ENCODE measurements at places on chromosomes 16 and 17. TPM values are rescaled to one million over a fixed set of nuclear protein-coding genes. Genes with fewer than 3 reads are reported as not detected.

DNA sequence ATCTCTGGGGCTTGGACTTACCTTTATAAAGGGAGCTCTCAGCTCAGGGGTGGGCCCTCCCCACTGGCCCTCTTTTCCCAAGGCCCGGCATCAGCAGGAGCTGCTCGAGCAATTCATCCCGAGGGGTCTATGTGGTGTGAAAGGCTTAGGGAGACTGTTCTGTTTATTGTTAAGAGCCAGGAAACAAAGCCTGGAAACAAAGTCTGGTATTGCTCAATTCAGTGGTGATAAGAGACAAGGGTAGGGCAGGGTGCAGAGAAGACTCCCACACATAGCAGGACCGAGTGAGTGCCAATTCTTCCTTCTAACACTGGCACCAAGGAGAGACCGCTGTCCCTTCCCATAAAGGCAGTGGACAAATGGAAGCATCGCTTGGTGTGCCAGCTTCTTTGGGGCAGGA lies 750.7 kb downstream of the KCNJ18 start:
- no peaks in the 10 kb centered on the region for H3K27me3 ChIP-seq
- no peaks in the 10 kb centered on the region for H3K4me1 ChIP-seq
- DNase-seq, result no peak

DNA sequence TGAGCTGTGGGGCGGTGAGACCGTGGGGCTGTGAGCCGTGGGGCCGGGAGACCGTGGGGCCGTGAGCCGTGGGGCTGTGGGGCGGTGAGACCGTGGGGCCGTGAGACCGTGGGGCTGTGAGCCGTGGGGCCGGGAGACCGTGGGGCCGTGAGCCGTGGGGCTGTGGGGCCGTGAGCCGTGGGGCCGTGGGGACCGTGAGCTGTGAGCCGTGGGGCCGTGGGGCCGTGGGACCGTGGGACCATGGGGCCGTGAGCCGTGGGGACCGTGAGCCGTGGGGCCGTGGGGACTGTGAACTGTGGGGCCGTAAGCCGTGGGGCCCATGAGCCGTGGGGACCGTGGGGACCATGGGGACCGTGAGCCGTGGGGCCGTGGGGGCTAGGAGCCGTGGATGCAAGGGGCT lies 24.6 kb upstream of the PVALEF start:
- no peaks in the 10 kb centered on the region for H3K36me3 ChIP-seq
- H3K4me3 ChIP-seq, result no peak overlapping the region
- no peak overlapping the region for H3K27ac ChIP-seq

- DNase-seq, result no peak
- no peak within 1 kb of the TSS for H3K4me3 ChIP-seq
- no peaks in the 10 kb centered on the region for H3K27me3 ChIP-seq
- no peak within 1 kb of the TSS for H3K27ac ChIP-seq
- no peaks in the 10 kb centered on the region for H3K36me3 ChIP-seq
Observed at GRCh38 chr17:49494986-49495841, at the start of gene NGFR. Gene NGFR (plus strand): TSS chr17:49495293. CDS start chr17:49495418, 125 bp downstream.

DNA sequence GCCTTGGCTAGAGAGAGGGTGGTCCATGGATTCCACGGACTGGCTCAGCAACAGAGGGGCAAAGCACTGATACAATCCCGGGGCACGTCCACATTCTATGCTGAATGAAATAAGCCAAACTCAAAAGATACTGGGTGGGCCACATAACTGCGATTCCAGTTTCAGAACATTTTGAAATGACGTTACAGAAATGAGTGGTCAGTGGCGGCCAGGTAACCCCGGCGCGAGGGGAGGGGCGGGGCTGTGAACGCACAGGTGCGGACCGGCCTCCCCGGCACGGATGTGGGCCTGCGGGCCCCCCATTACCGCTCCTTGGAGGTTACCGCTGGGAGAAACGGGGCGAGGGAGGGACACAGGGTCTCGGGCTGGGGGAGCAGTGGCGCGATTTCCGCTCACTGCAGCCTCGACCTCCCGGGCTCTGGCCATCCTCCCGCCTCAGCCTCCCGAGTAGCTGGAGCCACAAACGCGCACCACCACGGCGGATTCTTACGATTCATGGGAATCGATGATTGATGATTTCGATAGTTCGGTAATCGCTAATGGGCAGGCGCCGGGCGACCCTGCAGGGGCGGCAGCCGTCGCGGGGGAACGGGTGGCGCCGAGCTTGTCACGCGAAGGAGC lies 559 bp downstream of the MVD start:
- peak overlapping the region; percentile 66 for H3K4me3 ChIP-seq
- H3K27ac ChIP-seq, result peak overlapping the region; percentile 73
- no peaks in the 10 kb centered on the region for H3K27me3 ChIP-seq
- H3K4me1 ChIP-seq, result peaks cover 22% of the 10 kb centered on the region

- H3K4me3 ChIP-seq, result no peak overlapping the region
- no peak overlapping the region for H3K27ac ChIP-seq
- H3K4me1 ChIP-seq, result peaks cover 44% of the 10 kb centered on the region
- no peaks in the 10 kb centered on the region for H3K36me3 ChIP-seq
Observed at GRCh38 chr17:42682722-42683403, 532 bp downstream of the CNTNAP1 start.

- no peaks in the 10 kb centered on the region for H3K36me3 ChIP-seq
- H3K4me3 ChIP-seq, result no peak overlapping the region
- H3K27ac ChIP-seq, result no peak overlapping the region
Observed at GRCh38 chr17:13575922-13576419, 25.8 kb downstream of the HS3ST3A1 start.

- no peak overlapping the region for H3K4me3 ChIP-seq
- H3K4me1 ChIP-seq, result no peaks in the 10 kb centered on the region
- peaks cover 19% of the 10 kb centered on the region for H3K36me3 ChIP-seq
- no peak for DNase-seq
- H3K27me3 ChIP-seq, result no peaks in the 10 kb centered on the region
Observed at GRCh38 chr16:84082835-84083569, 33.7 kb downstream of the MBTPS1 start.

- no peak for DNase-seq
- H3K27me3 ChIP-seq, result no peaks in the 10 kb centered on the region
- H3K36me3 ChIP-seq, result no peaks in the 10 kb centered on the region
- H3K27ac ChIP-seq, result no peak overlapping the region
Observed at GRCh38 chr16:85394456-85395206, 218.5 kb upstream of the GSE1 start.

- H3K27ac ChIP-seq, result peak overlapping the region; percentile 99
- peaks cover 6% of the 10 kb centered on the region for H3K36me3 ChIP-seq
- H3K27me3 ChIP-seq, result no peaks in the 10 kb centered on the region
- H3K4me3 ChIP-seq, result peak overlapping the region; percentile 90
Observed at GRCh38 chr17:76725580-76726230, 701 bp downstream of the JMJD6 start.

GRCh38 chr17:50204431-50204830 lies 3.0 kb upstream of the COL1A1 start:
- no peak for DNase-seq
- no peaks in the 10 kb centered on the region for H3K36me3 ChIP-seq
- no peaks in the 10 kb centered on the region for H3K27me3 ChIP-seq
- peaks cover 18% of the 10 kb centered on the region for H3K4me1 ChIP-seq
- no peak overlapping the region for H3K4me3 ChIP-seq

DNA sequence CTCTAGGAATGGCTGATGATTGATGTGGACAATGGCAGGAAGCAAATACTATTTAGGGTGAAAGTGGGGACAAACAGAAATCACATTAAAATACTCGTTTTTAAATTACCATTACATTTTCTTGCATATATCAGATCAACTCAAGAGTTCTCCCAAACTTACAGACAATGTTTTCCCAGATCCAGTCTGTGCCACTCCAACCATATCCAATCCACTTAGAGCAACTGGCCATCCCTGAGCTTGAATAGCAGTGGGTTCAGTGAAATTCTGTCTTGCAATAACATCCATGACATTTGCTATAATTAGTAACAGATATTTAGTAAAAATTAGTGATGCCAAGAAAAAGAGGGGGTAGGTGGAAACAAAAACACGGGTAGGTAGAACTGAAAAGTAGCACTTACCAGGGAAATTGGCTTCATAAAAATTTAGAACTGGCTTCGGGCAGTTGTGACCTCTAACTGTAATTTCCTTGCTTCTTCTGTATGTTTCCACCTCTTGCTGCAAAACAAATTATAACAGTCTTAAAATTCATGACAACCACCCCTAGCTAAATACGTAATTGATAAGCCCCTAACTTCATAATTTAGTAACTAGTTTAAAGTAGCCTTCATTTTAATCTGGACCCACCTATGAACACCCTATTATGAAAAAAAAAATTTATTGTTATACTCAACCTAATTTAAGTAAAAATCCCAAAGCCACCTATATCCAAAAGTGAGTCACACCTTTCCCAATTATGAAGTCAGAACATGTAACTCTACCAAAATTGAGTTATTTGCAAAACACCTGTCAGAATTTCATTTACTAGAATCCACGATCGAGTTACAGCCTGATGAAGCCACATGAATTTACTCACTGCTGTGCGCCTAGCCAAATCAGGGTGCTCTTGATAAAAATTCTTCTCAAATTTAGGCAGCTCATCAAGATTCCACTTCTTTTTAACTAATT lies 2.0 kb downstream of the DDX5 start:
- H3K4me1 ChIP-seq, result peaks cover 54% of the 10 kb centered on the region
- H3K27me3 ChIP-seq, result no peaks in the 10 kb centered on the region
- H3K4me3 ChIP-seq, result no peak overlapping the region
- no peak for DNase-seq

GRCh38 chr17:39852239-39852638 lies 11.9 kb downstream of the IKZF3 start:
- H3K36me3 ChIP-seq, result no peaks in the 10 kb centered on the region
- H3K4me1 ChIP-seq, result no peaks in the 10 kb centered on the region
- H3K27me3 ChIP-seq, result no peaks in the 10 kb centered on the region
- no peak overlapping the region for H3K4me3 ChIP-seq
- DNase-seq, result no peak
- no peak overlapping the region for H3K27ac ChIP-seq

- peak overlapping the region; percentile 50 for H3K27ac ChIP-seq
- H3K27me3 ChIP-seq, result no peaks in the 10 kb centered on the region
- peaks cover 14% of the 10 kb centered on the region for H3K4me1 ChIP-seq
- no peak for DNase-seq
Observed at GRCh38 chr17:42585353-42585752, 7.8 kb upstream of the PSMC3IP start.

- no peaks in the 10 kb centered on the region for H3K27me3 ChIP-seq
- H3K4me3 ChIP-seq, result no peak overlapping the region
- H3K36me3 ChIP-seq, result no peaks in the 10 kb centered on the region
- DNase-seq, result no peak
- H3K27ac ChIP-seq, result no peak overlapping the region
Observed at GRCh38 chr16:84844559-84845495, 25.0 kb downstream of the CRISPLD2 start.

GRCh38 chr16:84652566-84652965 lies 4.3 kb downstream of the KLHL36 start:
- H3K27ac ChIP-seq, result no peak overlapping the region
- peaks cover 11% of the 10 kb centered on the region for H3K36me3 ChIP-seq
- no peak overlapping the region for H3K4me3 ChIP-seq
- DNase-seq, result no peak

DNA sequence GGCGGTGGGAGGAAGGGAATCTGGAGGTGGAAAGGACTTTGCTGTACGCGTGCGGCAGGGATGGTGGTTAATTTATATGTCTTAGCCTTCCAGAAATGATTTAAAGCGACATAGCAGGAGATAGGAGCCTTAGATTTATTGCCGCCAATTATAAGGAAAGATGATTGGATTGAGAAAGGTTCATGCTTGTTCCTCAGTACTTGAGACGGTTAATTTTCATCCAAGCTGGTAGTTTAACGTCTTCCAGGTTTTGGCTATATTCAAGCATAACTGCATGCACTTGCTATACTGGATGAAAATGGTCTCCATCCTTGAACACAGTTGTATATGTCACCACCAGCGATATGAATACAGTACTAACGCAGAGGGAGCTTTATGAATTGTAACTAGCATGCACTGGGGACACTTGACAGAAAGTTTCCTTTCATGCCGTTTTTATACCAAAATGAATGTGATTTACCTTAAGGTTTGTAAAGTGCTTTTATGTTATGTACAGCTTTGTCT lies 610 bp upstream of the PEX12 start:
- peak overlapping the region; percentile 63 for H3K4me3 ChIP-seq
- peaks cover 22% of the 10 kb centered on the region for H3K4me1 ChIP-seq
- H3K36me3 ChIP-seq, result no peaks in the 10 kb centered on the region

DNA sequence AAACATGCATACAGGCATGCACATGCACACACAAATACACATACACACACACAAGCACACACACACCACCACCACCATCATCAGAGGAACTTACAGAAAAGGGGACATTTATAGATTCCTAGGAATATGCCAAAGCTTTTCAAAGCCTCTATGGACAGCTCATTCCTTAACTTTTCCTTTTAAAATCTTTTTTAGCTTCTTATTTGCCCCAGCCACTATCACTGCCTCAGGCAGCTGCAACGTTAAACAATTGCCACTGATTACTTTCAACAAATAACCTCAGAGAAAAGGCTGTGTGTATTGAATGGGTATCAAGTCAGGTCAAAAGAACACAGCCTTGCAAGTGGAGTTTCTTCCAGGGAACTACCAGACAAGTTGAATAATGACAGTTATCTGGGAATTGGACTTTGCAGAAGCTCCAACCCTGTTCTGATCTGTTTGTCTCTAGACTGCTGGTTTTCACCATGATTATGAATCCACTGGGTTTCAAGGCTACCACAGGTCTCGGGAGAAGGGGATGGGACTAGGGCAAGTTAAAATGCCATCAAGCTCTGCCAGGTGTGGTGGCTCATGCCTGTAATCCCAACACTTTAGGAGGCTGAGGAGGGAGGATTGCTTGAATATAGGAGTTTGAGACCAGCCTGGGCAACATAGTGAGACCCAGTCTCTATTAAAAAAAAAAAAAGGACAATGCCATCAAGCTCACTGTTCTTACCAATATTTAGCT lies 21.9 kb upstream of the BEAN1 start:
- no peaks in the 10 kb centered on the region for H3K27me3 ChIP-seq
- H3K36me3 ChIP-seq, result no peaks in the 10 kb centered on the region
- no peak overlapping the region for H3K27ac ChIP-seq
- no peak overlapping the region for H3K4me3 ChIP-seq

DNA sequence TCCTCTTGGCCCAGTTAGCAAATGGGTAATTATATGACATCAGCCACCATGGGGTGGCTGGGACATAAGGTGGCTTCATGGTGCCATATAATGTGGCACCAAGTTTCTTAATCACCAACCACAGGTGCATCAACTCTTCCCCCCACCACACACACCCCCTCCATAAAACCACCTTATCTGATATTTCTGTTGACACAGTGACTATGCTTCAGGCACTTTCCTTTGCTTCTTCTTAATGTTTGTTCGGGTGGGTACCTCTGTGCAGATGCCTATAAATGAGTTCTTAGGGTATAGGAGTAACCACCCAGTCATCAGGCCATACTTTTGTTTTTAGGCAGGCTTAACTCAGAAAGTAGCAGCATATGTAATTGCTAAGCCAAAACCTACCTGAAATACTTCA lies 29.5 kb downstream of the RNF43 start:
- H3K36me3 ChIP-seq, result no peaks in the 10 kb centered on the region
- peaks cover 85% of the 10 kb centered on the region for H3K4me1 ChIP-seq
- DNase-seq, result no peak
- H3K27ac ChIP-seq, result no peak overlapping the region
- no peak overlapping the region for H3K4me3 ChIP-seq

DNA sequence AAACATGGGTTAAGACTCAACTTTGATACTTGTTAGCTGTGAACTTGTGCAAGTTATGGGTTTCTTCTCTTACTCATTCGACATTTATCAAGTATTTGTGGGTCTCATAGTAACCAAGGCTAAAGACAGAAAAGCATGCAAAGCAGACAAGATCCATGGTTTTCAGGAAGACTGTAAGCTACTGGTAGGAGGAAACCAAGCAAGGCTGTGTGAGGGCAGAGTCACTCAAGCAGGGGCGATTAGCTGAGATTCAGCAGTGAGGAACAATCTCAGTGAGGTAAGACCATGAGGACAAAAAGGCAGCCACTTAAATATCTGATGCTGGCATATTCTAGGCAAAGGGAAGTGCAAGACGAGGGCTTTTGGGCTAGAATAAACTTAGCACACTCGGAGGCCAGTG lies 29.5 kb downstream of the MBTD1 start:
- peaks cover 10% of the 10 kb centered on the region for H3K4me1 ChIP-seq
- H3K27ac ChIP-seq, result no peak overlapping the region
- H3K36me3 ChIP-seq, result no peaks in the 10 kb centered on the region

The TAC4 gene
- not detected for total RNA-seq

The LPO gene
- total RNA-seq, result not detected
